ENCODE measurements at places on chromosomes 7 and 10.

GRCh38 chr10:11019724-11020547 lies 2.3 kb downstream of the CELF2 start:
- DNase-seq, result no peak

DNA sequence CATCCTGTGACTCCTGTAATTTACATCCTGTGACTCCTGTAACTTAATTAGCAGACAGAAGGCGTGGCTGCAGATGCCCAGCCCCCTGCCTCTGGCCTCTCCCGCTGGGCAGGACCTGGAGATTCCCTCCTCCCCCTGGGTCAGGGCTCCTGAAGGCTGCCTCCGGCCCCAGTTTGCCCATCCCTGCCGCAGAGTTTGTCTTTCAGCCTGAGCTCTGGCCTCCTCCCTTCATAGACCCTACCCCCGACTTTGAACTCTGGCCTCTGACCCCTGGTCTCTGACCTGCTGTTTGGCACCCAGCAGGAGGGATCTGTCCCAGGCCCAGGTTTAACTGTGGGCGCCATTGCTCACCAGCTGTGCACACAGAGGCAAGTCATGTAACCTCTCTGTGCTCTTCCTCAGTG lies 45.6 kb downstream of the ELFN1 start:
- DNase-seq, result no peak

- no peak for DNase-seq
Observed at GRCh38 chr10:119222537-119222936, 15.2 kb downstream of the GRK5 start.

DNA sequence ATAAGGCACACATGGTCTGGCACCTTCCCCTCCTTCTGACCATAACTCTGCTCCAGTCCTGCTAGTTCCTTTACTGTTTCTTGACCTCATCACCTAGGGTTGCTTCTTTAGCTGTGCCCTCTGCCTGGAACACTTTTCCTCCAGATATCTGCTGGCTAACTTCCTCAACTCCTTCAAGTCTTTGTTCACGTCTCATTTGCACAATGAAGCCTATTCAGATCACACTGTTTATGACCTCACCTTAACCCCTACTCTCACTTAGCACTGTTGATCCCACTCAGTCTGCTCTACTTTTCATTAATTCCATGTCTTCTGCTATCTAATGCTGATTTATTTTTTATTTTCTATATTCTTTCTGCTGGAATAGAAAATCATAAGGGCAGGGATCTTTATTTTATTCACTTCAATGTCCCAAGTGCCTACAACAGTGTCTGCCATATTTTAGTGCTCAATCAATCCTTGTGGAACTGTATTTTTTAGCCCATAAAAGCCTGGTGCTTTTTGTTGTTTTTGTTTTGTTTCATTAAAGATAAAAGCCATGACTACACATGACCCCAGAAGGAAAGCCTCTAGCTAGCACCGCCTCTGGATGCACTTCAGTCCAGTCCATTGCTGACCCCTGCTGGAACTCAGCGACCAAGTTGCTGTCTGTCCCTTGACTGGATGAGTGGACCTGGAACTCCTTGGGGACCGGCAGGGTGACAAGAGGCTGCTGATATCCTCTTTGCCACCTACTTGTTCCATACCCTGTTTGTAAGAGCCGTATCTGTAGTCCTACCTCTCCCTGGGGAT lies 12.3 kb downstream of the KLF14 start:
- DNase-seq, result no peak

DNA sequence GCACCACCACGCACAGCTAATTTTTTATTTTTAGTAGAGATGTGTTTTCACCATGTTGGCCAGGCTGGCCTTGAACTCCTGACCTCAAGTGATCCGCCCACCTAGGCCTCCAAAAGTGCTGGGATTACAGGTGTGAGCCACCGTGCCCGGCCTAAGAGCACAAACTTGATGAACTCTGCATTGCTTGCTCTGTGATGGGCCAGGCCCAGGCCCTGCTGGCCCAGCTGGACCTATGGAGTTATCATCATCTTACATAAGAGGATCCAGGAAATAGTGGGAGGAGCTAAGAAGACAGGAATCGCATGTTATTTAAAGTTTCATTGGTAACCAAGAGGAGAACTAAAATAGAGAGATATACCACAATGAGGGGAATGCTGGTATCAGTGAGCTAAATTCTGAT lies 86.9 kb downstream of the DAGLB start:
- no peak for DNase-seq

DNA sequence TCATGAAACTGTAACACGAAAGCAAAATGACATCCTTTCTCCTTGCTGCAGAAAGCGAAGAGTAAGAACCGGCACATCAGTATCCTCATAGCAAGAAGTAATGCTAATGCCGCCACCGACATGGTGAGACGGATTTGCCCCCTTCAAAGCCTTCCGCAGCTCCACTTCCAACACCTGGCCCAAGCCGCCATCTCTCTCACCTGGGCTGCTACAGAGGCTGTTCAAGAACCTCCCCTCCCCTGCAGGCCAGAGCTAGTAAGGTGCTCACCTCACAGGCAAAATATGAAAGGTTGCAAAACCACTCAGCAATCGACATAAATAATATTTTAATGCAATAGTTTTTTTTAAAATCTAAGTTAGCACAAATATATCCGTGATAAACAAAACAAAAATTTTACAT lies 123.9 kb upstream of the FRMD4A start:
- DNase-seq, result no peak

DNA sequence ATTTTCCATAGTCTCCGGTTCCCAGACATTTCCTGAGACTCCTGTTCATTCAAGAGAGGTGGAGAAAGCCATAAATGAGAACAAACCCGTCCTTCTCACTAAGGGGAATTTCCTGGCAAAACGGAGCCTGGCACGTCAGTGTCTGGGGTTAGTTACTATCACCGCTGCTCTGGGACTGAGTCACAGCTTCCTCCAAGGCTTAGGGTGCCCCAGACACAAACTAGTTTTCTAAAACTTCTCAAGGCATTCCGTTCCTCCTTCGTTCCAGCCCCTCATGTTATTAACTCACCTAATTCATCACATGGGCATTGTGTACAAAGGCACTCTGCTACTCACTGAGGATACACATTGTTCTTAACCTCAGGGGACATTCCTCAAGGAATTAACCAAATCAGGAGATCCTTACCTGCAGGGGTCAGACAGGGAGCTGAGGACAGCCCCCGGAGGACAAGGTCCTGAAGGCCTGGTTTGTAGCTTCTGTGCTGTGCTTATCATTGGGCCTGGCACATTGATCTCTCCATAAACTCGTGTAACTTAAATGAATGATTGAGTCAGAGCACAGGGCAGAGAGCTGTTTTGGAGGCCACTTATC lies 103.0 kb upstream of the KLF6 start:
- DNase-seq, result no peak

- DNase-seq, result no peak
Observed at GRCh38 chr10:126902157-126902556, 3.1 kb upstream of the DOCK1 start.

- DNase-seq, result no peak
Observed at GRCh38 chr7:19561121-19561805, 147.6 kb downstream of the POLR1F start.

- no peak for DNase-seq
Observed at GRCh38 chr10:3265088-3265487, 92.5 kb upstream of the PITRM1 start.

- no peak for DNase-seq
Observed at GRCh38 chr7:45447296-45447695, 126.9 kb upstream of the ADCY1 start.

DNA sequence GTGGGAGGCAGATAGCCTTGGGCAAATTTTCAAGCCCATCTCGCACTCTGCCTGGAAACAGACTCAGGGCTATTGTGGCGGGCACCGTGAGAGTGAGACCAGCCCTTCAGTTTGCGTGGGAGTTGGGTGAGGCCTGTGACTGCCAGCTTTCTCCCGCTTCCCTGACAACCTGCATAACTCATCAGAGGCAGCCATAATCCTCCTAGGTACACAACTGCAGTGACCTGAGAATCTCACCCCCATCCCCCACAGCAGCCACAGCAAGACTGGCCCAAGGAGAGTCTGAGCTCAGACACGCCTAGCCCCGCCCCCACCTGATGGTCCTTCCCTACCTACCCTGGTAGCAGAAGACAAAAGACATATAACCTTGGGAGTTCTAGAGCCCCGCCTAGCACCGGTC lies 275.4 kb downstream of the GRID1 start:
- DNase-seq, result no peak

- no peak for DNase-seq
Observed at GRCh38 chr10:29646960-29647461, 12.2 kb upstream of the SVIL start.

GRCh38 chr7:129559564-129559963 lies 52.0 kb upstream of the NRF1 start:
- DNase-seq, result no peak

DNA sequence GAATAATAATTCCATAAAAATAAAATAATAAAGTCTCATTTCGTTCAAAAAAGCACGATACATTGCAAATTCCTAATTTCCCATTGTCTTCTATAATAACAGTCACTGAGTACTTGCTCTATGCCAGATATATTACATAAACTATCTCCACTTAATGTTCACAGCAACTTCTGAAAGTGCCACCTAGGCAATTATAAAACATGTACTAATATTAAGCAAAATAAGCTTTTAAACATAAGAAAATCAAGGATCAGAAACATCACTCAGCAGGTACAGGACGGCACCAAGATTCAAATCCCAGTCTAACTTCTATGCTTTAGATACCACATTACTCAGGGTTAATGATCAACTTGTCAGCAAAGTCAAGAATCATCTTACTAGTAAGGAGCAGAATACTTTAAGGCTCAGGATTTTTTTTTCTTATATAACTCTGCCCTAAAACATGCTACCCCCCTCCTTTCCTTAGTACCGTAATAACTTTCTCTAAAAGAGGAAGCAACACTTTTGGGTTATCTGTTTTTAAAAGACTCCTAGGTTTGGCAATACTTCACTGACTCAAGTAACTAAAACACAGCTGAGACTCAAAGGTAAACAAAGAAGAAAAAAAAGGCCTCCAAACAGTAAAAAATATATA lies 51.3 kb downstream of the USP6NL start:
- DNase-seq, result no peak

GRCh38 chr7:68994841-68995240 lies 603.4 kb upstream of the AUTS2 start:
- DNase-seq, result no peak

DNA sequence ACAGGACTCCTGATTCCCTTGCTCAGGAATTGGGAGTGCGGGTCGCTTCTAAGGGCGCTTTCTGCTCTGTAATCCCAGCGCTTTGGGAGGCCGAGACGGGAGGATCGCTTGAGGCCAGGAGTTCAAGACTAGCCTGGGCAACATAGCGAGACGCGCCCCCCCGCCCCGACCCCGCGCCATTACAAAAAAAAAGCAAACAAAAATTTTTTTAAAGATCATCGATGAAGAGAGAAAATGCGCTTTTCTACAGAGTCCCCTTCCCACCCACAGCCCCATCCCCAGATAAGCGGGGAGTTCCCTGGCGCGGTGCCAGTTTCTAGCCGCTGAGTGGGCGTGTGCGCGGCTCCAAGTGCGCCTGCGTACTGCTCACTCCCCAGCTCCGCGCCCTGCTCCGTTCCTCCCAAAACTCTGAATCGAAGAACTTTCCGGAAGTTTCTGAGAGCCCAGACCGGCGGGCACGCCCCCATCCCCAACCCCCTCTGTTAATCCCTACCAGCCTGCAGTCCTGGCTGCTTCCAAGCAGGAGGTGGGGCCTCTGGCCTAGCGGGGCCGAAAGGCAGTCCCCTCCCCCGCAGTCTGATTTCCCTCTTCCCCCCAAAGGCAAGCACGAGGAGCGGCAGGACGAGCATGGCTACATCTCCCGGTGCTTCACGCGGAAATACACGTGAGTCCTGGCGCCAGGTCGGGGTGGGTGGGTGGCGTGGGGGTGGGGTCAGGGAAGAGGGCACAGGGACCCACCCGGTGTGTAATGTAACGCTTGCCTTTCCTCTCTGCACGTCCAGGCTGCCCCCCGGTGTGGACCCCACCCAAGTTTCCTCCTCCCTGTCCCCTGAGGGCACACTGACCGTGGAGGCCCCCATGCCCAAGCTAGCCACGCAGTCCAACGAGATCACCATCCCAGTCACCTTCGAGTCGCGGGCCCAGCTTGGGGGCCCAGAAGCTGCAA lies 1.0 kb downstream of the HSPB1 start:
- no peak for DNase-seq

GRCh38 chr10:119278126-119278709 lies 70.8 kb downstream of the GRK5 start:
- DNase-seq, result no peak

- DNase-seq, result peak; percentile 69
Observed at GRCh38 chr7:70614237-70615045, 517.5 kb upstream of the GALNT17 start.

GRCh38 chr10:132637477-132638129 lies 100.0 kb downstream of the INPP5A start:
- DNase-seq, result no peak

Data from NCI-H2029 treated with DMSO at 0.1 percent for 48 hours (cell line).